NCI-H2171 (cell line): ENCODE measurements at places on chromosomes 4 and X.

- no peak for DNase-seq
These were observed at the start of gene SLITRK2 for GRCh38 chrX:145817331-145818185. TSS of gene SLITRK2 (plus strand) at chrX:145817829. CDS start at chrX:145822426, 4,597 bp downstream.

GRCh38 chrX:133892337-133892736 is 93.1 kb downstream of the GPC3 start:
- DNase-seq: no peak

GRCh38 chr4:82436780-82437179 is 6.4 kb downstream of the ENOPH1 start:
- no peak for DNase-seq

DNA sequence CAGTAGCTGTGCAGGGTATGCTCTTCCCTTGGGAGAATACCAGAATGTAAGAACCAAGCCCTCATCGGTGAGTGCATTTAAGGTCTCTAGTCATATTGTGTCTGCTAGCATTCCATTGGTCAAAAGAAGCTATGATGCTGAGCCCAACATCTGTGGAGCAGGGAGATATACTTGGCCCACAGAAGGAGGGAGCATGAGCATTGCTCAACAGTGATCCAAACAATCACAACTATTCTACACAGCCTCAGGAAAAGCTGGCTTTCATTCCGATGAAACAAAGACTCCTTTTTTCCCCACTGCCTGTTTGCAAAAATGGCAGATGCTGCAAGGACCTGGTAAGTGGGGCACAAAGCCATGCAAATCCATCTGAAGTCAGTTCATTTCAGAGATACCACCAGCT is 80.6 kb upstream of the DHX15 start:
- DNase-seq: no peak

GRCh38 chrX:67654301-67654700 is 110.5 kb downstream of the AR start:
- no peak for DNase-seq

DNA sequence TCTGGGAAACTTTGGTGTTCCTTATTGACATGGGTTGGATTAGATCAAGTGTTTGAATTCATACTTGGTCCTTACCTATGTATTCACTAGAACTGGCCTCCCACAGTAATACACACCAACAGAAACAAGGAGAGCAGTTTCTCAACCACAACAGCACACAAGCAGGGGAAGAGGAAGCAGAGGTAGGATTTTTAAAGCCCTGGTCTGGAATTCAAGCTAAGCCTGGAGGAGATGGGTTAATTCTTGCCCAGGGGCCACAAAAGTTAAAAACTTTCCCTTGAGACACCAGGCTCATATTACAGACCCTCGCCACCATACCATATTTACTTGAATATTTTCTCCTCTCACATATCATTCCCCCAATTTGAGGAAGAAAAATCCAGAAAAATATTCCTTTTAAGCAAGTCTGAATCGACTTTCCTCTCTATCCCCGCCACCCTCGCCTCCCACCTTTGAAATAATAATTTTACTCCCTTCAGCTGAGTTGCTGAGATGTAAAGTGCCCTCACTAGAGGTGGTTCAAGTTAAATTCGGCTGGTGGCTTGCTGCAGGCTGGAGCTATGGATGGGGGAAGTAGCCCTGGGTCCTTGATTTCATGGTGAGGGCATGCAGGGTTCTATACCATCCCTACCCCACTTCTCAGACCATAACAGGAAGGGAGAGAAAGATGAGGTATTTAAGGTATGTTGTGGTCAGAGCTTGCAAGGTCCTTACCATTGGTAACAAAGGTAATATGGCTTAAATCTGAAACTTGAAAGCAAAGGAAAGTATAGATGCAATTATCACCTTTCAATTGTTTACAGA is 440.2 kb downstream of the INPP4B start:
- DNase-seq: no peak

DNA sequence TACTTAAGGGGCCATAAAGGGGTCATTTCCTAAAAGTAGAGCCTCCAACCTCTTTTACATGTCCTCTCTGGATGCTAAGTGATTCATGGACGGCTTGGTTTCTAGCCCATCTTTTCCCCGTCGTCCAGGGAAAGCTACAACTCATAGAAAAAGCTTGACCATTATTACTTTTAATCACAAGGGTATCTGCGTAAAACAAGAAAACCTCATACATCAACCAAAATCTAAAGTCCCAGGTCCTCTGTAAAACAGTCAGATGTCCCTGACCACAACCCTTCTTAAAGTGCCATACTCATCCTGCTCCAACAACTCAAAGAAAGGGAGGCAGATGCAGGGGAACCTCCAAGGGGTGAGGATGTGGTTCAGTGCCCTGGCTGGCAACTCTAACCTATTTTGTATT is 29.6 kb downstream of the ADGRA3 start:
- DNase-seq: no peak

DNA sequence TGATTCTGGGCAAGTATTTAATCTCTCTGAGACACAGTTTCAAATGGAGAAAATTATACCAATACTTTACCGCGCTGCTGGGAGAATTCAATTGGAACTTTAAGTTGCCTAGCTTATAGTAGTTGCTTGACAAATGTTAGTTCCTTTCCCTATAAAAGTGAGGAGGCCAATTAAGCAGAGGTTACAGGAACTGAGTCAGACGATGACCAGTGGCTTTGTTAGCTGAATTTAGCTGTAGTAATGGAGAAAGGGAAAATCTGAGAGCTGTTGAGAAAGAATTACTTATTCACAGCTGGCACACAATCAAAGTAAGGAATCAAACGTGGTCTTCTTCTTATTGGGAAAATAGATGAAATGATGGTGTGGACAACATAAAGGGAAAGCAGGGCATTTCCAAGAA is 29.6 kb downstream of the SMARCA1 start:
- DNase-seq: no peak

DNA sequence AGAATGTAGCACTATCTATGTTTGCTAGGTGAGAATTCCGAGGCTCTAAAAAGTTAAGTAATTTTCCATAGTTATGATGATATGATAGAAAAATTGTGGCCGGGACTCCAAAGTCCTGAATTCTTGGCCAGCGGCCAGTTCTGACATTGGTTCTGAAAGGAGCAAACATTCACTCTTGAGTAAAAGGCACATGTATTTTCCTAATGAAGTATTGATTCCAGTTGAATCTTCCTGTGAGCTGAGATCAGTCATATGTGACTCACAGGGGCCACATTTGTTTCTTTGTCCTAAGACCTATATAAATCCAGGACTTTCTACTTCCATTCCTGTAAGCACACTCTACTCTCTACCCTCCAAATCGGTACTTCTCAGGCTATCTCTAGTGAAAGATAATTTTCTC is 349.9 kb downstream of the BMPR1B start:
- no peak for DNase-seq

GRCh38 chr4:7240306-7240705 is 48.0 kb downstream of the SORCS2 start:
- DNase-seq: no peak

DNA sequence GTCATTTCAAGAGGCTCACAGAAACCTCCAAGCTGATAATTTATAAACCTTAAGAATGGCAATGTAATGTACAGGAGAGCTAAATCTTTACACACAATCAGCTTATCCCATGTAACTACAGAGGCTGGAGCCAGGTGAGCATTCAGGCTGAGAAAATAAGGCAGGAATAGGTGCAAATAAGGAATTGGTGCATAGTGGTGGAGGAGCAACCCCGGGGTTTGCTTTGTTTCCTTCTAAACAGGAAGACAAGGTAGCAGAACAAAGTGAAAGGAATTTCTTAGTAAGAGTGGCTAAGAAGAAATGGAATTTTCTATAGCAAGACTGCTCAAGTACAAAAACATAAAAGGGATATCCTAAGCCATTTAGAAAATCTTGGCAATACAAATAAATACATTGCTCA is 82.4 kb downstream of the NR3C2 start:
- no peak for DNase-seq

DNA sequence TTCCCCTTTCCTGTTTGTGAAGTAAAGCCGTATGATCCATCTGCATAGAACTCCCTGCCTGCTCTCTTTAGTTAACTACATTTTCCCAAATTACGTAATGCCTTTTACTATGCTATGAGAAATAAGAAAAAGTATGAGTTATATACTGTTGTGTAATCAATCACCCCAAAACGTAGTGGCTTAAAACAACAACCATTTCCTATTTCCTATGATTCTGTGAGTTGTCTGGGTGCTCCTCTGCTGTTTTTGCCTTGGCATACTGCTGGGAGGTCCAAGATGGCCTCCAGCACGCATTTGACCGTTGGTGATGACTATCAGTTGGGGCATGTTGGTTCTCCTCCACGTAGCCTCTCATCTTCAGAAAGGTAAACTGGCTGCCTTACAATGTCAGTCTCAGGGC is 39.8 kb downstream of the BBS12 start:
- DNase-seq: no peak

GRCh38 chr4:137082061-137082460 is 450.2 kb downstream of the PCDH18 start:
- DNase-seq: no peak

DNA sequence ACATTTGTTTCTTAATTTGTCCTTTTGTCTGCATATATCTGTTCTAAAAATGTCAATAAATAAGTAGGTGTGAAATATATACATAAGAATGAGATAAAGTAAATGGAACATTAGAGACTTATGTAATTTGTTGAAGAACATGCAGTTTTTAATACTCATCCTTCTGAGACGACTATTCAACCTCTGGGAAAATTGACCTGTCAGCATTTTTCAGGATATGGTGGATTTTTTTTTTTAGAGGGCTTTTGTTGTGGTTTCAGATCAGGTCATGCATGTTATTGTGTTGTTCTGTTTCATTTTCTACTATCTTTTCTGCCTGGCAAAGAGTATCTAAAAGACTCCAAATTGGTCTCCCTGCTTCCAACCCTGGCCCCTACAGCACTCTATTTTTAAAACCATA is 97.3 kb downstream of the PCDH7 start:
- no peak for DNase-seq

DNA sequence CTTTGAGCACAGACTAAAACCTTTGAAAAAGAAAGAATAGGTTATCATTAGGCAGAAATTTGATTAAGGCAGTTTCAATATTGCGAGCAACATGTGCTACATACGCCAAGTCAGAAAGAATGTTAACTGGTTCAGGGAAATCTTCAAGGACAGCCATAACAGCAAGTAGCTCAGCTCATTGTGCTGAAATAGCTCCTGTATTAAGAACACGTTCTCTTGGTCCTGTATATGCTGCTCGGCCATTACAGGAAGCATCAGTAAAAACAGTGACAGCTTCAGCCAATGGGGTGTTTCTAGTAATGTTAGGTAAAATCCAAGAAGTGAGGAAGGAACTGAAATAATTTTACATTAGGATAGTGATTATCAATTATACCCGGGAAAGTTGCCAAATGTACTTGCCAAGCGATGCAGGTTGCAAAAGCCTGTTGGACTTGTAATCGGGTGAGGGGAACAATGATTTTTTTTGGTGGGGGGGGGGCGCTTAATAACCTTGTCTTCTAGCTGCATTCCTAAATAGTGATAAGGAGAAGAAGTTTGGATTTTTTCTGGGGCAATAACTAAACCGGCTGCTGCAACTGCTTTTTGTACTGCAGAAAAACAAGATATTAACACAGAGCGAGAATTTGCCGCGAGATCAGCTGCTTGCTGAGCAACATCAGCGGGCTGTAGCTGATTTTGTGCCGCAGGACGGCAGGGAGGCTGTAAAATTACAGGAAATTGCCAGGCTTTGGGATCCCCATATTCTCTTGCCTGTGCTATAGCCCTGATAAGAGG is 49.4 kb upstream of the RASSF6 start:
- DNase-seq: no peak

GRCh38 chr4:19944806-19945205 is 306.9 kb upstream of the SLIT2 start:
- no peak for DNase-seq

DNA sequence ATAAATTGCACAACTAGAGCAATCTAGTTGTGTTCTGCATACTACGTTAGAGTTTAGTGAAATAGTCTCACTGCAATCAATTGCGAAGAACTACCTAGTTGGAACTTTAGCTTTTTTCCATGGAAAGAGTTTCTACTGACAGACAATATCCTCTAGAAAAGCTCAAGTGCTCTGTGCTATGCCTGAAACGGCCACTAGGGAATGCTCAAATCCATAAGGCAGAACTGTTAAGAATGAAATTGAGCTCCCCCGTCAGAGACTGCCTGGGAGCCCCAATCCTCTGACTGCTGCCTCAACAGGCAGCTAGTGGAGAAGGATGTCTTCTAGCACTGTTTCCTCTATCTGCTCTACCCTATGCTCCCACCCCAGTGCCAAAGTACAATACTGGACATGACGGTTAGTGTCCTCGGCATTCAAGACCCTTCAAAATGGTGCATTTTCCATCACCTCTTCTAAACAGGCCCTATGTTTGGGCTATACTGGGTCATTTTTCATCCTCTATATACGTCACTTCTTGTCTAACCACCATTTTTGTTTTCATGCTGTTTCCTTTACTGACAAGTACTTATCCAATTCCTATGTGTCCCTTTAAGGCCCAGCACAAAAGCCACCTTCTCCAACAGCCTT is 35.3 kb downstream of the FRMD7 start:
- no peak for DNase-seq

- no peak for DNase-seq
These were observed 265.0 kb upstream of the HS3ST1 start for GRCh38 chr4:11693693-11694092.

DNA sequence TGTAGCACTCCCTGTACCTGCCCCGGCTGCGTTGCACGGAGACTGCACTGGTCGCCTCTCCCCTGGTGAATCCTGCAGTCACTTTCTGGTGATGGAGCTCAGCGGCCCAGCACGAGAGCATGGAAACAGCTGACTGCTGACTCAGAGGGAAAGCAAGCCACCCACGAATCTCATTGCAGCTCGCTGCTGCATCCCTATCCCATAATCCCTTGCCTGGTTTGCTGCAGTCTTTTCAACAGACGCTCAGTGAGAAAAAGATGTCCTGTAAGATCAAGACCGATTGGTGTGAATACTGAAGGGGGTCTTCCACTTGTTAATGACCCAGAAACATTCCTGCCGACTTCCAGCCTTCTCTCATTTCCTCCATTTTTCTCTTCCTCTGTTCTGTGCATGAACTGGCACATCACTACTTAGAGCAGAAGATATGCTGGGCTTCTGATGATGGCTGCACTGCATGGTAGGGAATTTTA is 52.9 kb downstream of the TRIM2 start:
- peak; percentile 29 for DNase-seq

GRCh38 chrX:67544281-67545035 is 637 bp downstream of the AR start:
- DNase-seq: no peak

- DNase-seq: peak; percentile 44
These were observed 25.3 kb upstream of the TRIM60 start for GRCh38 chr4:165006456-165006855.

DNA sequence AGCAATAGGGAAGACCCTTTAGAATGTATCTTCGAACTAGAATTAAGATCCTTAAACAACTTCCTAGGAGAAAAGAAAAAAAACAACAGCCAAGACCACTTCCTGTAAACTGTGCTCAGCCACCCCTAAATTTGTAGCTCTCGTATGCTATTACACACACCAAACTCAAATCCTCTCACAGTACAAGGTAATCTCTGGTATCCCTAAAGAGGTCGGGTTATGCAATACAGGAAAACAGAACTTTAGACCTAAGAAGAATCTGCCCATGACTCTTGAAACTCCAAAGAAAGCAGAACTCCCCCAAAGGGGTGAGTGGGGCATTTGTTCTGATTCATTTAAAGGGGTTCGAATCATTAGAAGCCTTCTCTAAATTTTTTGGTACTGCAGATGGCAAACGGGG is 170.9 kb upstream of the CASK start:
- DNase-seq: no peak

GRCh38 chr4:121212806-121213205 is 48.7 kb upstream of the TNIP3 start:
- DNase-seq: no peak
